ENCODE measurements at places on chromosomes 5 and 9.

GRCh38 chr5:43638546-43638945 is 35.6 kb downstream of the NNT start:
- DNase-seq = peak; percentile 33

GRCh38 chr9:107594908-107595530 is 105.5 kb upstream of the KLF4 start:
- DNase-seq = no peak

DNA sequence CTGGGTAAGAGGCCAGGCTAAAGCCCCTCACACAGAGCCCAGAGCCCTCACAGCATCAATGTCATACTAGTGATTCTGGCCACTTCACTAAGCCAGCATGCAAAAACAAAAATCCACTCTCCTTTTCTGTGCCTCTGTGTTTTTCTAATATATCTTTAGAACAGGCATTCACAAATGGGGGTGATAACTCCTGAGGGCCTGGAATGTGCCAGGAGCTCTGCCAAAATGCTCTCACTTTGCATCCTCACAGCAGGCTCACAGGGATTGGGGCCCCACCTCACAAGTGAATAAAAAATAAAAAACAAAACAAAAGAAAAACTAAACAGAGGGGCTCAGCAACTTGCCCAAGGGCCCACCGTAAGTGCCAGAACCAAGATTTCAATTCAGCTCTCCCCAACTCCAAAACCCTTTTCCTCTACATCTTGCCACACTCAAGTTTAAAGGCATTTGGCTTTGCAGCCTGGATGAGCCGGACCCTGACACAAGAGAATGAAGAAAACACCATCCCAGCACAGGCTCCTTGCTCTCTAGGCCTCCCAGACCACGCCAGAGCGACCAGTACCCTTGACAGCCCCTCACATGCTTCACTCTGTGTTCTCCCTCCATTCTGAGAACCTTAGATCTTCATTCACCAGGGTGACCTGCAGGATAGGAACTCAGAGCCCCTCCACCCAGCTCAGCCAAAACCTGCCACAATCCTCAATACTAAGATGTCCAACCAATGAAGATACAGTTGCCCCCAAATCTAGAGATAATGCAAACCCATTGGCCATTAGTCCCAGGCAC is 51.3 kb downstream of the SAXO1 start:
- DNase-seq = no peak

GRCh38 chr9:110048976-110049698 is 158.8 kb downstream of the C9orf152 start:
- DNase-seq = no peak

DNA sequence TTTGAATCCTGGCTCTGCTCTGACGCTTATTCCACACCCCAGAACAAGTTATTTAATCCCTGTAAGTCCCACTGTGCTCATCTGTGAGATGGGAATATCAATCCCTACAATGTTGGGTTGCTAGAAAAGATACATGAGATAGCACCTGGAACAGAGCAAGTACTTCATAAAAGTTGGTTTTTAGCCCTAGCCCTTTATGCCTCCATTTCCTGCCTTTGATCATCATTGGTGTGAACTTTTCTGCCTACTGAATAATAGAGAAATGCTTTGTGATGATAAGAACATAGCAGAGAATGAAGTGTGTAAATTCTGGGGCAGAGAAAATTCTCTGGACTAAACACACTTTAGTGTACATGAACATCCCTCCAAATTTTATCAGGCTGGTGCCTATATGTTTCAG is 90.3 kb upstream of the RANBP6 start:
- no peak for DNase-seq

DNA sequence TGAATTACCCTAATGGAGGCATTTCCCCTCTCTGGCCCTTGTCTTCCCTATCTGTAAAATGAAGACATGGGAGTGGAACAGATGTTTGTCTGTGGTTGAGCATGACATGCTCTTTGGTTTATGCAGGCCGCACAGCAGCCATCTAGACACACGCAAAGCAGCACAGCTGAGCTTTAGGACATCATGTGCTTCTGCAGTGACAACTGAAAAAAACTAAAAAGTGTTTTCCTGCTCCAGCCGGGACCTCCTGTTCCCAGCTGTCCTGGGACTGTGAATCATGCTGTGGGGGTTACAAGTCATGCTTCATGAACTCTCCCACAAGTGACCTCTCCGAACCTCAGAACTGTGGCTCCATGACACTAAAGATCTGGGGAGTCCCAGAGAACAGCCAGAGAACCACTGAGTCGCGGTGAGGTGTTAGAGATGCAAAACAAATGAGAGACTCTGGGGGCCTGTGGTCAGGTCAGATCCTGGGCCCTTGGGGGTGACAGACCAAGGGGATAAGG is 1.7 kb downstream of the SMIM3 start:
- DNase-seq = no peak

DNA sequence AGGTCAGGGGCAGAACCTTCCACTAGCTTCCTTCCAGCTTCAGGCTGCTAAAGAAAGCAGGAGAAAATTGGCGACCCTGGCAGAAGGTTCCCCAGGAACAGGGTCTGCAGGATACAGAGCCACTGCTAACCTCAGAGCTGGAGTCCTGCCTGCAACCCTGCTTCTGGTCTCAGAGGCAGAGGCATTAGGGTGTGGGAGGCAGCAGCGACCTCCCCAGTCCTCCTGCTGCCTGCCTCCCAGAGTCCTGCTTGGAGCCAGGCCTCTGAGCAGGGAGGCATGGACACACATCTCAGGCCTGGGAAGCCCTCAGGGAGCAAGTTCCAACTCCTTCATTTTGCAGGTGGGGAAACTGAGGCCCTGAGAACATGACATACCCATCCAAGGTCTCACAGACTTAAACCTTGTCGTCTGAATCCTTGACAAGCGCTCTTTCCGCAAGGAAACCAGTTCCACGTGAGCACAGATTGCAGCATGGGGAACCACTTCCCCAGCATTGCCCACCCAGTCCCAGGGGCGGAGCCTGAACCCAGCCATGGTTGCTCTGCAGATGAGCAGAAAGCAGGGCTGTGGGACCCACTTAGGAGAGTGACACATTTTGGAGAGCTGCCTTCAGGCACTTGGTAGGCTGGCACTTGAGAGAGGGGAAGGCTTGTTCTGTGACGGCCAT is 28.2 kb upstream of the HAND1 start:
- no peak for DNase-seq

DNA sequence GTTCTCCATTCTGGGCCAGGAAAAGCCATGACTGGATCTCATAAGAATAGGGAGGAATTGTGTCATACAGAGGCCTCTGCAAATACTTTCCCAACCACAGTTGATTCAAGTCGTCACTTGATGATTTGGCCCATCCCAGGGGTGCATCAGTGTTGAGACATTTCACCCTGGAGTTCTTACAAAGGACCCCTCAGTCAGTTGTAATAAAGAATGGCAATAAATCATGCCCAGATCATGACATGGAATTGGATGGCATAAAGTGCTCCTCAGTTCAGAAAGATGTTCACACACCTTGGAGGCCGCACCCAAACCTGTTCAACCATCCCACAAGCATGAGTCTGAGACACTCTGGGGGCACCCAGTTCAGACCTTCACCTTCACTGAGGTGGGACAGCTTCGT is 168.1 kb downstream of the NR3C1 start:
- no peak for DNase-seq

DNA sequence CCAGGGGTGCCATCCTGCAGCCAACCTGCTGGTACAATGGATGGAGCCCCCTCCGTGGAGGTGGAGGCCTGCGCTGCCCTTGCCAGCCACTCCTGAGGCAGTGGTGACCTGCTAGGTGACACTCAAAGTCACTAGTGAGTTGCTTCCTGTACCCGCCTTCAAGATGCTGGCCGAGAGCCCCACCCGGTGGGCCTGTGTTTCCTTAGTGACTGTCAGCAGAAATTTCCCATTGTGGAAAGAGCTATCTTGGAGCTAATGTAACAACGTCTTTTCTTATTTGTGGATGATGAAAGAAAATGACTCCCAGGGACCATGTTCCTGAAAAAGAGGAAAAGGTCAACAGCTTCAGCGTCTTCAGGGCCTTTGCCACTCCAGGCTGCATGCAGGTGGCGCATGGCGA is 117.0 kb upstream of the BOD1 start:
- DNase-seq = no peak
